ENCODE measurements at places on chromosomes 11 and 22.

DNA sequence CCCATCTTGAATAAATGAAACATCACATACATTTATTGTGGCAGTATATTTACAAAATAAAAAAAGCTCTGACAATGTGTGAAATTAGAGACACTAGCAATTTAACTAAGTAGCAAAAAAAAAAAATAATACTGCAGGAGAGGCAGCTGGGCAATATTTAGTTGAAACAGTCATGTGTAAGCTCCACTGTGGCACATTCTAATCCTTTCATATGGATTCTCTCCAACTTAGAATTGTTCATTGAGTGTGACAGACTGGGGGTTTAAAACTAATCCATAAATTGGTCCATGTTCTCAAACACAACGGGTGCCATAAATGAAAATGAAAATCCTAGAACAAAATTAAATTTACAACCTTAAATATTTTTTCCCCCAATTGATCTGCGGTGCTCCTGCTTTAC is 302.1 kb downstream of the CADM1 start:
- no peak for DNase-seq

DNA sequence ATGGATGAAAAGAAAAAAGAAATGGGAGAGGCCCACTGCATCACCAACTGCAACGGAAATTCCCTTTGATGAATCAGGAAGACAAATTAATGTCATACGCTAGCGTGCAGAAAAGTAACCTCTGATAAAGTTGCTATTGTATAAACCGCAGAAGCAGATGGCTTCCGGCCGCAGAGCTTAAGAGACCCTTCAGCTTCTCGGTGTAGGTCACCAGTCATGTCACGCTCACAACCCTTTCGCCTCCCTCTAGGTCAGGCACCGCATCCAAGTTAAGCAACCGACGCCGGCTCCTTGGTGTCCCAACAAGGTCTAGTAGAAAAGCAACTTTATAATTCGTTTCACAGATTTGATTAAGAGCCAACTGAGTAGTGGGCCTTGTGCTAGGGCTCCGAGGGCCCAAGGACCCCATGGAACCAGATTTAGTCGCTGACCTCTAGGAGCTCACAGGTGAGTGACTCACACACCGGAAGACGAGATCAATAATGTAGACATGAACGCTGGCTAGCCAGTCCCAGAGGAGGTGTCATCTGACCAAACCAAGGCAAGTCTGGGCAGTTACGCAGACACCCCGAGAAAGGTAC is 1.2 kb upstream of the ZFP91 start:
- no peak for DNase-seq

DNA sequence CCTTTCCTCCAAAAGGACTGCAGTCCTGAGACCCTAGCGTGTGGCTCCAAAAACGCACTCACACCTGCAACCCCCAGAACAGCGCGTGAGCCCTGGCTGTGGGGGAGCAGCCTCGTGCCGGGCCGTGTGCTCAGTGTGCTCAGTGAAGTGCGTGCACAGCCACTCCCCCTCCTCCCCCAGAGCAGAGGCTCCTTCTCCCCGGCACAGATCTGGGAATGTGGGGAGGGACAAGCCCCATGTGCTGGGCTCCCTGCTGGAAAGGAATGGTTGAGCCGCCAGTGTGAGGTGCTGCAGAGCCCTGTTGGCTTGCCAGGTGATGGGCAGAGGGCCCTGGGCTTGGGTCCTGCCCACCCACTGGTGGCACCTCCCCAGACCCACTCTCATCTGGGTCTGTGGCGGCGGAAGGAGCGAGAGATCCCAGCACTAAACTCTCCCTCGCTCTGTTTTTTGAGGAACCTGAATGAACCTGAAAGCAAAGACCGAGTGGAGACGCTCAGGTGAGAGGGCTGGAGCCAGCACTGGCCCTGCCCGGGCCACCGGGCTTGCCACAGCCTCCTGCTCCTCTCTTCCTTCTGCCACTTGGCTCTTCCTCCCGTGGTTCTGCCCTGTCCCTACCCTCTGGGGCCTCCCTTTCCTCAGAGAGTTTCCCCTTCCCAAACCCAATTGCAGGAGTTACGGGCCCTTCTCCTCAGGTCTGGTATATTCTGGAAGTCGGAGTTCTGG is 9.0 kb downstream of the RCOR2 start:
- DNase-seq = no peak

DNA sequence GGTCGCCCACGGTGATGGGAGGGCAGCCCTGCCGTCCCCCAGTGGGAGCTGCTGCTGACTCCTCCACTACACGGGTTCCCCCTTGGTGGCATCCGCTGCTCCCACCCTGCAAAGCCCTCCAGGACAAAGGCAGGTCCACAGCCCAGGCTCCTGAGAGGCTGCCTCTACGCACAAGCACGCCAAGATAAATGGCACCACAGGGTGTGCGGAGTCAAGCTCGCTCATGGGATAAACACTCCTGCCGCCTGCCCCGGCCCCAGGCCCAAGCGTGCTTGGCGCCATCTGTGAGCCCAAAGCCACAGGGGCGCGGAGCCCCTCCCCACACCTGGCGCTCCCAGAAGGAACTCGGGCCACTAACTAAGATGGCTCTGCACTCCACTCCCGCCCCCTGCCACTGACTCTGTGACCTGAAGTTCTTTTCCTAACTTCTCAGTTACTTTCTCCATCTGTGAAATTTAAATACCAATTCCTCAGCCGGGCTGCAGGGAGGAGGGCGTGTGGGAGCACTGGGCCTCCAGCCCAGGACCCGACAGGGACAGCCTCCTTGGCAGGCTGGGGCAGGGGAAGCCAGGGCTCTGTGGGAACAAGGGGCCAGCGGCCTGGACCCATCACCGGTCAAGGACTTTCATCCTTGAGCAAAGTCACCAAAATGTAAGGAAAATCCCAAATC is 14.9 kb downstream of the EHD1 start:
- DNase-seq = no peak

DNA sequence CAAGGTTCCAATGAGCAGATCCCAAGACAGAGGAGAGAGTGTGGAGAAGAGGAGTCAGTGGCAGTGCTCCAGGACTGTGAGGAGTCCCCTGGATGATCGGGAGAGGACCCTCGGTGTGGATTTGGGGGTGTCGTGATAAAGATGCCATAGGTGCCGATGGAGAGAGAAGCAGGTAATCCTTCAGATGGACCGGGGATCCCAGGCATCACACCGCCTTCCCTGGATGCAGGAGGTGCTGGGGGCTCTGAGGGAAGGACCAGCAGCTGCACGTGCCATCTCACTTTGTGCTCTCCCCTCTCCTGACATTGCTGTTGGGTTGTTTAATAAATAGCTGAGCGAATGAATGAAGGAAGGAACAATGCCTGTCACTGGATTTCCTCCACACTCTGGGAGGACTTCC is 744.1 kb downstream of the BRD1 start:
- no peak for DNase-seq

Measured in RWPE2 (cell line).